ENCODE measurements at places on chromosomes 11 and 22.

GRCh38 chr22:47395481-47395880 lies 633.0 kb downstream of the TBC1D22A start:
- DNase-seq = no peak

GRCh38 chr11:59222464-59223060 lies 9.8 kb upstream of the MPEG1 start:
- no peak for DNase-seq

DNA sequence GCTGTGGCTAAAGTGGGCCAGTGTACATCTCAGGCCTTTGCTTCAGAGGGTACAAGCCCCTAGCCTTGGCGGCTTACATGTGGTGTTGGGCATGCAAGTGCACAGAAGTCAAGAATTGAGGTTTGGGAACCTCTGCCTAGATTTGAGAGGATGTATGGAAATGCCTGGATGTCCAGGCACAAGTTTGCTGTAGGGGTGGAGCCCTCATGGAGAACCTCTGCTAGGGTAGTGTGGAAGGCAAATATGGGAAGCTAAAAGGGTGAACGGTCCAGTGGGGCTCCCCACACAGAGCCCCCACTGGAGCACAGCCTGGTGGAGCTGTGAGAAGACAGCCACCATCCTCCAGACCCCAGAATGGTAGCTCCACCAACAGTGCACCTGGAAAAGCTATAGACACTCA lies 28.5 kb upstream of the PGR start:
- no peak for DNase-seq

GRCh38 chr11:76644591-76644990 lies 26.0 kb downstream of the LRRC32 start:
- peak; percentile 82 for DNase-seq

GRCh38 chr22:27795053-27795452 lies 6.5 kb downstream of the MN1 start:
- no peak for DNase-seq

GRCh38 chr11:134670961-134671370 lies 258.9 kb upstream of the B3GAT1 start:
- DNase-seq = no peak

- no peak for DNase-seq
Observed at GRCh38 chr11:86706338-86707131, 34.1 kb upstream of the ME3 start.

DNA sequence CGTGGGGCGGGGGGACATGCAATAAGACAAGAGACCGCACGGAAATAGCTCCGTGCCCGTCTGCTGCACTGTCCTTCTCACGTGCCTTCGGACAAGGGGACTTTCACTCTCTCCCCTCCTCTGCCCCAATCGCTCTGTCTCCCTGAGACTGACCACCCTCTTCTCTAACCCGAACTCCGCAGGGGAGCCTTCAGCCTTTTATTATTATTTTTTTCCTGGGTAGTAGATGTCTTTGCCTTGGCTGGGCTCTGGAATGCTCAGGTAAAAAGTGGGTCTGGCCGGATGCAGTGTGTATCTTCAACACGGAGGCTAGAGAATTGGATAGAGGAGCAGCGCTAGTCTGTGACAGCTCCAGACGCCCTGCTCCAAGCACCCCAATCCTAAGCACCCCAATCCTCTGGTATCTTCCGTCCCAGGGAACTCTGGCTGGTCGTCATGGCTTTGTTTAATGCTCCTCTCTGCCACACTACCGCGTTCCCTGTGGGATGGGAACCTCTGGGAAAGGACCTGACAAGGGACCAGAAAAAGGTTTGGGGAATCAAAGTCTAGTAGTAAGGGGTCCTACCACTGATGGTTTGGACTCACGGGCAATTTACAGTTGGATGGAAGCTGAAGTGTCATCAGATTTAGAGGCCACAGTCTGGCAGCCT lies 25.1 kb upstream of the ROBO3 start:
- no peak for DNase-seq

GRCh38 chr11:111665777-111666176 lies 63.5 kb downstream of the SIK2 start:
- DNase-seq = peak; percentile 52

GRCh38 chr22:19358195-19358594 lies 66.7 kb upstream of the CLTCL1 start:
- no peak for DNase-seq

- no peak for DNase-seq
Observed at GRCh38 chr11:130508913-130509312, 60.5 kb downstream of the ADAMTS15 start.

GRCh38 chr11:2711161-2711560 lies 11.4 kb upstream of the KCNQ1OT1 start:
- no peak for DNase-seq

GRCh38 chr22:46564084-46564714 lies 26.8 kb upstream of the CELSR1 start:
- DNase-seq = no peak

DNA sequence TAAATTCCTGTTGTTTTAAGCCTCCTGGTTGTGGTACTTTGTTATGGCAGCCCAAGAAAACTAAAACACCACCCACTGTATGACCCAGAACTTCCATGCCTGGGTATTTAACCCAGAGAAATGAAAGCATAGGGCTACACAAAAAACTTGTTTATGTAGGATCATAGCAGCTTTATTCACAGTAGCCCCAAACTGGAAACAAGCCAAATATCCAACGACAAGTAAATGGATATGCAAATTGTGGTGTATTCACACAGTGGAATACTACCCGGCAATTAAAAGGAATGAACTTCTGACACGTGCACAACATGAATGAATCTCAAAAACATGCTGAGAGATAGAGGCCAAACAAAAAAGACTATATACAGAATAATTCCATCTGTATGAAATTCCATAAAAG lies 62.2 kb upstream of the NAV2 start:
- no peak for DNase-seq

- DNase-seq = no peak
Observed at GRCh38 chr22:26956371-26956770, 299.0 kb downstream of the MIAT start.

DNA sequence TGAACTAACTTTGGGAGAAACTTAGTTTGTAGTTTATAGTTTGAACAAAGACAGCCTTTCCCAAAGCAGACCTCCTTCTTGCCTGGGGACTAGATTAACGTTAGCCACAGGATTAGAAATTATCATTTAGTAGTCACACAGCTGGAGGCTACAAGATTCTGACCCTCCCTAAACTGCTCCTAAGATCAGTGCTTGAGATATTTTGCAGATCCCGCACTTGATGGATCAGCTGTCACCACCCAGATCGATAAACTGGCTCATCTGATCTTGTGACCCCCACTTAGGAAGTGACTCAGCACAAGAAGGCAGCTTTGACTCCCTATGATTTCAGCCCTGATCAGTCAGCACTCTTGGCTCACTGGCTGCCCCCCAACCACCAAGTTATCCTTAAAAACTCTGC lies 1.6 kb downstream of the SLC22A24 start:
- no peak for DNase-seq

GRCh38 chr11:115929618-115930129 lies 425.5 kb upstream of the CADM1 start:
- no peak for DNase-seq

DNA sequence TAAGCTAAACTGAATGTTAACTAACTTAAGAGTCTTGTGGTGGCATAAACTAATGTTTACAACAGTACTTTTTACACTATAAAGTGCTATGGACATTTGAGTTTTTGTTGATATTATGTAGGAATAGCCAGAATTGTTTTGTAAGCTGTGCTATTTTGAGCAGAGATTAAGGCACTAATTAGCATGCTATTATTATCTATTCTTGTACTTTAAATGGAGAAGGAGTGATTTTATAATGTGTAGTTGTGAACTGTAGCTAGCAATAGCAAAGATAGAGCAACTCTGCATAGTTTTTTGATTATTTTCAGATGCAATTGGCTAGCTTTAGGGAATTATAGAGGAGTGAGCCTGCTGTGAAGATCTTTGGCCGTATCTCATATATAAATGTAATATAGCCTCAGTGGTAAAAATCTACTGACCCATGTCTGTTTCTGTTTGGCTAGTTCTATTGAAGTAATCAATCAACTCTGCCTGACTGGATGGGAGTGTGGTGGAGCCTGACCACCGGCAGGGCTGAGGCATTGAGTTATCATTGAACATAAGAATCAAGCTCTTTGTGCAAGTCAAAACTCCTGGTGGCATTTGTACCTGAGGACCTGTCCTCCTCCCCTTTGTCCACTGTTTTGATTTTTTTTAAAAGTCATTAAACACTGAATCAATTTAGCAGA lies 34.3 kb downstream of the NCAM1 start:
- no peak for DNase-seq
